ENCODE measurements at places on chromosomes 2 and 18.

- DNase-seq: no peak
These were observed 89.6 kb downstream of the NR4A2 start for GRCh38 chr2:156242874-156243273.

DNA sequence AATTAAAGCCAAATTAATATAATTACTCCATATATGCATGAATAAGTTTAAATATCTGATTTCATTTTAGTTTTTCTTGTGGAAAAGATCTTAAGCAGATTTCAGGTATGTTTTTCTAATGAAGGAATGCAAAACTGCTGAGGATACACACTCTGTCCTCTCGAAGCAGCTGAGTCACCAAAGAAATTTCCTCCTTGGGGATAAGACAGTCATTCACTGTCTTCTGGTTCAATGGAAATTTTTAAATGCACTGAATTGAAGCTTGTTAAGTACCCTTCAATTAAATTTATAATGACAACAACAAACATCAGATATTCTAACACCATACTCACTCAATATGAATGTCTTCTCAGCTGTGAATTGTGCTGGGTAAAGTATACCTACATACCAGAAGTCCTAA lies 101.5 kb upstream of the DNER start:
- DNase-seq: no peak

DNA sequence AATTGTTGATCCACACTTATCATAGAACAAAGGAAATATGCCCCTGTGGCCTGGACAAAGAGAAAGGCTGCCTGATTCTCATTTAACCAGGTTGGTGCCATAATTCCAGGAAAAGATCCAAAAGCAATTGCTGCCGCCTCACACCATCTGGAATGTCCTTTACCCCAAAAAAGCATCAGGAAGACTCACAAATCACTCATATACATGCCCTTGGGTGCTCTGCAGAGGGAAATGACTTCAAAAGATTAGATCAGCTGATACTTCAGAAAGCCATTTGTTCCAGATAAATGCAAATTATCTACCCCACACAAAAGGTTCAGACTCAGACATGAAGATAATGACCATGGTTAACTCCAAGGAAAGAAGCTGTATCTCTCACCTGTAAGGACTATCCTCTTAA lies 285.8 kb downstream of the C1D start:
- no peak for DNase-seq

GRCh38 chr2:46845542-46846486 lies 69.8 kb downstream of the MCFD2 start:
- no peak for DNase-seq

DNA sequence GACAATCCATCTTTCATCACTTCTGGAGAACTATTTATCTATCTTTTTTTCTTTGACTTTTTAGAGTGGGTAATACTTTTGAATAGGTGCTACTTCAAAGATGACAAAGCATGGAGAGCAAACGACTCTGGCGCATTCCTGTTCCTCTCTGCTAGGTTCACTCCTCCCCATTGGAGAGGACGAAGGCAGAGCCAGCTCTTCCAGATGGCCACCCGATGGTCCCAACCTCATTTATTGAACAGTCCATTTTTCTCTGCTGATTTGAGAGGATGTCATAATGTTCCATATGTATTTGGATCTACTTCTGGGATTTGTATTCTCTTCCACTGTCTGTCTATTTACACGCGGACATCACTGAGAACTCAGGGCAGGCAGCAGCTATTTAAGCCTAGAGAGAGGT lies 284.3 kb upstream of the CXCR4 start:
- DNase-seq: no peak

All from fibroblast of the conjunctiva (primary cell).